ENCODE measurements at places on chromosomes 1 and 21. TPM values are rescaled to one million over a fixed set of nuclear protein-coding genes. Genes with fewer than 3 reads are reported as not detected.

The C21orf58 gene
- polyA plus RNA-seq, result 1.5 TPM

The HES3 gene
- polyA plus RNA-seq, result not detected

The BMP8B gene
- polyA plus RNA-seq, result 1.5 TPM

The NR5A2 gene
- 1.6 TPM for polyA plus RNA-seq

The HSPA6 gene
- polyA plus RNA-seq, result 5.6 TPM

The SPATA17 gene
- polyA plus RNA-seq, result 0.10 TPM

The CFAP57 gene
- 0.05 TPM for polyA plus RNA-seq

The PAX7 gene
- not detected for polyA plus RNA-seq

The IFI44 gene
- 20.4 TPM for polyA plus RNA-seq

The NBPF6 gene
- polyA plus RNA-seq, result not detected

The TIMM17A gene
- polyA plus RNA-seq, result 42.0 TPM

The TRAF3IP3 gene
- 2.3 TPM for polyA plus RNA-seq

The OR2G6 gene
- not detected for polyA plus RNA-seq

The RBP7 gene
- 20.9 TPM for polyA plus RNA-seq

All from urinary bladder (tissue), 4 donors.